Omental fat pad (tissue), 4 donors: ENCODE measurements at places on chromosomes 11 and 22. TPM values are rescaled to one million over a fixed set of nuclear protein-coding genes. Genes with fewer than 3 reads are reported as not detected.

CCDC116 gene
- total RNA-seq = 0.31 TPM

LGR4 gene
- 18.1 TPM for total RNA-seq

CD3G gene
- 1.1 TPM for total RNA-seq

DDI1 gene
- total RNA-seq = not detected

PGA3 gene
- 96.7 TPM for total RNA-seq

PATE2 gene
- not detected for total RNA-seq

RASGRP2 gene
- 17.3 TPM for total RNA-seq

SOX10 gene
- 2.5 TPM for total RNA-seq

RIC8A gene
- total RNA-seq = 104 TPM
